ENCODE measurements at places on chromosomes 6 and 20.

GRCh38 chr6:3370361-3371221, 86.3 kb downstream of the SLC22A23 start:
- no peak for DNase-seq

DNA sequence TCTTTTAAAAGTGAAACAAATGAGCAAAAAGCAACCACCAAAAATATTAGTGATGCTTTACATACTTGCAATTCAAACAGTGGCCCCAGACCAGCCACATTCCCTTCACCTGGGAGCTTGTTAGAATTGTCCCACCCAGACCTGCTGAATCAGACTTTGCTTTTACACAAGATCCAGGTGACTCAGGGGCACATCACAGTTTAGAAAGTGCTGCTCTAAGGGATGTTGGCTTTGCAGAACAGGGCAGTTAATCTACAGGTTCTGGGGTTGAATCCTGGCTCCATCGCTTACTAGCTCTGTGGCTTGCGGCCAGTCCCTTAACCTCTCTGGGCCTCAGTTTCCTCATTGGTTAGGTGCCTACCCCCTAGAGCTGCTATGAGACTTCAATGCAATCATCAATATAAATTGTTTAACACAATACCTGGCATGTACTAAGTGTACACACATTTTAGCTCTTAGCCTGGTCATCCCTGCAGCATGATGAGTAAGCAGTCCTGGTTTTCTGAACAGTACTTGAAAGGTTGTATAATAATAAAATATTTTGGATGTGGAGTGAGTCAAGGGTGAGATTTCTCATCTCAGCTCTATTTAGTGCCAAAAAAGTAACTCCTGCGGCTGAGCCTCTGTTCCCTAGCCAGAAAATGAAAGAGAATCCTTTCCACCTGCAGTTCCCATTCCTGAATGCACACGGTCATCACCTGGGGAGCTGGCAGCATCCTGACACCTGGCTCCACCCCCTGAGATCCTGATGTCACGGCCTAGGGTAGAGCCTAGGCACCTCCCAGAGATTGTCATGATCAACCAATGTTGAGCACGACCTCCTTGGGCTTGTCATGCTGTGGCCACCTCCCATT, 162.7 kb downstream of the ANKRD60 start:
- no peak for DNase-seq

DNA sequence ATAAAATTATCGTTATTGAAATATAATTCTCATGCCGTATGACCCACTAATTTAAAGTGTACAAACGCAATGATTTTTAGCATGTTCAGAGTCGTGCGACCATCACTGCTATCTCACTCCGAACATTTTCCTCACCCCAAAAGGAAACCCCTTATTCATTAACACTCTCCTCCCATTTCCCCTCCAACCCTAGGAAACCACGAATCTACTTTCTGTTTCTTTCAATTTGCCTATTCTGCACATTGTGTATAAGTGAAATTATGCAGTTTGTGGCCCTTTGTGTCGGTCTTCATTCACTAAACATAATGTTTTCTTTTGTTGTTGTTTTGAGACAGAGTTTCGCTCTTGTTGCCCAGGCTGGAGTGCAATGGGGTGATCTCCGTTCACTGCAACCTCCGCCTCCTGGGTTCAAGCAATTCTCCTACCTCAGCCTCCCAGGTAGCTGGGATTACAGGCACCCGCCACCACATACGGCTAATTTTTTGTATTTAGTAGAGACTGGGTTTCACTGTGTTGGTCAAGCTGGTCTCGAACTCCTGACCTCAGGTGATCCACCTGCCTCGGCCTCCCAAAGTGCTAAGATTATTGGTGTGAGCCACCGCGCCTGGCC, 99.7 kb upstream of the ZNF217 start:
- no peak for DNase-seq

DNA sequence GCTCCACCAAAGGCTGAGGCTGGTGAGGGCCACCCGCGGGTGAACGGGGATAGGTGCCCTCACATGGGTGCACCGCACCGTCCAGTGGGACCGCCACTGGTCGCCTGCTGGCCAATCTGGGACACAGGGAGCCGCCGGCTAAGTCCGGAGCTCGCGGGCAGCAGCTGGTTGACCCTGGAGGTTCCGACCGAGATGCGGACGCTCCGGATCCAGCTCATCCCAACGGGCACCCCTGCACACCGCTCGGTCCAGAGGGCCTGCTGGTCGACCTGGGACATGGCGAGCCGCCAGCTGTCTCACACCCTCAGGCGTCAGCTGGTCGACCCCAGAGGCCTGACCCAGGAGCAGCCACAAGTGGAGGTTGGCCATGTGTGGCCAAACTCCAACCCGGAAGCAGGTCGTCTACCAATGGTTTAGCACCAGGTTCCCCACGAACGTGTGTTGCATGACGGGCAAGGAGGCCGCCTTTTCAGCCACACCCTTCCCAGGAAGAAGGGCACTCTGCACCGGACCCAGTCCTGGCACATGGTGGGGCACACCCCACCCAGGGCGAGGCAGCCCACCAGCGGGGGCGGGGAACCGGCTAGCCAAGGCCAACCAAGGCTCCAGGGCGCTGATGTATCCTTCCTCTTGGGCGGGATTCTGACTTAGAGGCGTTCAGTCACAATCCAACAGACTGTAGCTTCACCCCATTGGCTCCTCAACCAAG, 746.0 kb upstream of the DEFB115 start:
- DNase-seq = no peak
